ENCODE measurements at places on chromosomes 6 and 20. TPM values are rescaled to one million over a fixed set of nuclear protein-coding genes. Genes with fewer than 3 reads are reported as not detected.

DNA sequence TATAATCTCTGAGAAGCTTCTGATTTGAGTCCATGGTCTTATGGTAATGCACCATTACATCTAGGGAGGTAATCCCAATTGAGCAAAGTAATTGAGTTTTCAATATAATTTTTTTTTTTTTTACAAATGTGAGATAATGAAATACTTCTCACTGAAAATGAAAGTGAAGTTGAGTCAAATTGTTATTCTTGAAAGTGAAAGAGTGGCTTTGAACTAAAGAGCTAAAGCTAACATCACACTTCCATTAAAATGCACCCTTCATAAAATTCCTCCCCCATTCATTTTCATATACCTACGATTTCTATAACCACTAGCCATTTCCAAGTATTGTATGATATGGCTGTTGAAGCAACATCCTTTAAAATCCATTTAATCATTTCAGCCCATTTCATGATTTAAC is 149.1 kb upstream of the IMPG1 start:
- no peak for DNase-seq

The ECT2L gene
- not detected for total RNA-seq

- DNase-seq: no peak
Observed at GRCh38 chr20:57693670-57694329, 16.0 kb downstream of the PMEPA1 start.

The PREX1 gene
- 31.0 TPM for total RNA-seq

DNA sequence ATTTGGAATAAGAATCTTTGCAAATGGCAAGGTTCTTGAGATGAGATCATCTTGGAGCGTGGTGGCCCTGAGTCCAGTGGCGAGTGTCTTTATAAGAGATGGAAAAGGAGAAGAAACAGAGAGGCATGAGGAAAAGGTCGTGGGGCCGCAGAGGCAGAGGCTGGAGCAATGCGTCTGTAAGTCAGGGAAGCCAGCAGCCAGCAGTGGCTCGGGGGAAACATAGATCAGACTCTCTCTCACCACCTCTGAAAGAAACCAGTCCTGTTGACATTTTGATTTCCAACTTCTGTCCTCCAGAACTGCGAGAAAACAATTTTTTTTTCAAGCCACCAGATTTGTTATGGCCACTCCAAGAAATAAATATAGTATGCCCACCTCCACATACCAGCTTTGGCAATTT is 226.6 kb downstream of the TFAP2C start:
- no peak for DNase-seq

DNA sequence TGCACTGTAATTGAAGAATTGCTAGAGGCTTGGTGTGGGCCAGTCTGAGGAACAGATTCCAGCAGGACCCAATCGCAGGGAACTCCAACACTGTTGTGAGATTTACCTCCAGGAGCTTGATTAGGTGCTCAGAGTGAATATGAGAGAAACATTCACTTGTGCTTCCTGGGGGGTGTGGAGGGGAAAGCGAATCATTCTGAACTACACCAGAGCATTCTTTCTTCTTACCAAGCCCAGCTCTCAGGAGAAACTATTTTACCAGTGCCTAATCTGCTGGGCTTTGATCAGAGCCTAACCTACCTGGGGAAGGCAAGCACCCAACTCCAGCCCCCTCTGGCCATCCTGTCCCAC is 7.4 kb upstream of the SIRPB1 start:
- no peak for DNase-seq

- DNase-seq: no peak
Observed at GRCh38 chr6:16562498-16562897, 198.8 kb downstream of the ATXN1 start.

The BCAS1 gene
- 59.6 TPM for total RNA-seq

- DNase-seq: no peak
Observed at GRCh38 chr6:118485601-118486550, 62.2 kb upstream of the PLN start.

DNA sequence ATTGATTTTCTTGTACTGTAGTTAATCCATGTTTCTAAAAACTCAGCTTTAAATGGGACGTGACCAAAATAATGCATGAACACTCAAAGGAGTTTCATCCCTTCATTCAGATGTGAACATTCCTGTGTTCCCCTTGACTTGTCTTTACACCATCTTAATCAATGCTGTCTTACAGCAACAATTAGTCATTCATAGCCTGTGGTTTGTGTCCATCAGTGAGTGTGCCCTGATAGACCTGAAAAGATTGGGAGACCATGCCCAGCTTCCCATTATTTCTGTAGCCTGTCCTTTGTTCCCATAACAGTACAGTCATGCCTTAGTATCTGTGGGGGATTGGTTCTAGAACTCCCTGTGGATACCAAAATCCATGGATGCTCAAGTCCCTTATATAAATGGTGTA is 23.9 kb downstream of the NT5E start:
- no peak for DNase-seq

- no peak for DNase-seq
Observed at GRCh38 chr6:137928286-137928685, 61.2 kb downstream of the TNFAIP3 start.

DNA sequence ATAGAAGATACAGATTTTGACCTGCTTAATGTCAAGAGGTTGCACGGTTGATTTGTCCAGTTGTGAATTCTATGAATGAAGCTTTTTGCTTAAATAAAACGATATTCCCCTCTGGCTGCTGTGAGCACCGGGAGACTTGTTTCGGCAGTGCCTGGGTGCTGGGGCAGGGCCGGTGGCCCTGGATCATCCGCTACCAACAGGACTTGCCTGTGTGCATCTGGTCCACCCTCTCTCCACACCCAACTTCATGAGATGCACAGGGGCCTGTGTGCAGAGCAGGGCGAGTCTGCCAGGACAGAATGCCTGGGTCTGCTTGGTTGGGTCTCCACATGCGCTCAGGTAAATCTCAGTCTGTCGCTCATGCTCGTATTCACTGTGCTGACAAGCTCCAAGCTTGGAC is 65.5 kb downstream of the TSHZ2 start:
- DNase-seq: no peak

- DNase-seq: peak; percentile 7
Observed at GRCh38 chr20:25282796-25283195, 34.9 kb downstream of the PYGB start.

- no peak for DNase-seq
Observed at GRCh38 chr20:58099956-58100730, 128.3 kb downstream of the ANKRD60 start.

The TMEM170B gene
- 6.1 TPM for total RNA-seq

DNA sequence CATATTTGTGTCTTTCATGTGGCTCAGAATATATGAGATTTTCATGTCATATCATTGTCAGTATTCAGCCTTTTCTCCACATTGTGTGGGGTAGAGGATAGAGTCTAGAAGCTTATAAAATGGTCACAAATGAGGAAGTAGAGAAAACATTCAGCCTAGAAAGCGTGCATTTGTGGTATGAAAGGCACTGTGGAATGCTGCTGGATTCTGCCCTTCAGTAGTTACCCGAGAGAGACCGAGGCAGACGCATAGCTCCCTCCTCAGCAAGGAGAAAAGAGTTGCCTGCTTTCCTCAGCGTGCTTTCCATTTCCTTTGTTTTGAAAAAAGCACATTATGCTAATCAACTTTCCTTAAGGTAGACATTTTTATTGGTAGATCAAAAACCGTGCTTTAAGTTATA is 28.7 kb downstream of the MYB start:
- no peak for DNase-seq

DNA sequence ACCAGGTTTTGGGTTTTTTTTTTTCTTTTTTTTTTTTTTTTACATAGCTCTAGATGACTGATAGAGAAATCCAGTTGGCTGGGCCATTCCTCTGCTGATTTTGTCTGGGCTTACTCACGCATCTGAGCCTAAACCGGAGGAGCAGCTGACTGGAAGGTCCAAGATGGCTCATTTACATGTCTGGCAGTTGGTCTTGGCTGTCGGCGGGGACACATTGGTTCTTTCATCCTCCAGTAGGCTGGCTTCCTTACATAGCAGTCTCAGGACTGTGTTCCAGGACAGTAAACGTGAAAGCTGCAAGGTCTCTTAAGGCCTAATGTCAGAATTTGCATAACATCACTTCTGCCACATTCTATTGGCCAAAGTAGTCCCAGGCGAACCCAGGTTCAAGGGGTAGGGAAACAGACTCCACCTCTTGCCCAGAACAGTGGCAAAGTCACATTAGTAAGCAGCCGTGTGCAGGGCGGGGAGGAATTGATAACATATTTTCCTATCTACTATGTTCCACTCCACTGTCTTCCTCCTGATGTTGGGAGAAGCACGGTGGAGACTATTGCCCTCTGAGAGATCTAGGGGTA is 87.0 kb downstream of the CDH22 start:
- no peak for DNase-seq

The CSE1L gene
- total RNA-seq: 35.6 TPM

GRCh38 chr6:132404330-132404729 is 3.1 kb upstream of the MOXD1 start:
- no peak for DNase-seq

GRCh38 chr6:11428895-11429294 is 108.7 kb upstream of the TMEM170B start:
- no peak for DNase-seq

GRCh38 chr20:37833221-37833896 is 69.6 kb upstream of the VSTM2L start:
- DNase-seq: no peak

GRCh38 chr6:144286503-144287393 is 1.6 kb downstream of the UTRN start:
- DNase-seq: peak; percentile 60

DNA sequence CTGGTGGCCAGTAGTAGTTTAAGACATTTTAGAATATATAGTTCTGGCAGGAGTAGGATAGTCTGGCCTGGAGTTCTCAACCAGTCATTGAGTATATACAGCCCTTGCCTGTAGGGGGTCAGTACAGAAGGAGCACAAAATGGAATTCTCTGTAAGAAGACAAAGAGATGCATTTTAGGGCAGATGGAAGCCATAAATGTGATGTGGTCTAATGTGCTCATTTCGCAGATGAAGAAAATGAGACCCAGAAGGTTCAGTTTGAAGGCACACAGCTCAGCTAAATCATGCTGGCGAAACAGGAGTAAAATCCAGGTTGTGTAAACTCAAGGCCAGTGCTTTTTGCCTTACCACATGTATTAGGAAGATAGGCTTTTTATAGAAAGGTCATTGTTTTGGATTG is 29.6 kb downstream of the QKI start:
- no peak for DNase-seq

DNA sequence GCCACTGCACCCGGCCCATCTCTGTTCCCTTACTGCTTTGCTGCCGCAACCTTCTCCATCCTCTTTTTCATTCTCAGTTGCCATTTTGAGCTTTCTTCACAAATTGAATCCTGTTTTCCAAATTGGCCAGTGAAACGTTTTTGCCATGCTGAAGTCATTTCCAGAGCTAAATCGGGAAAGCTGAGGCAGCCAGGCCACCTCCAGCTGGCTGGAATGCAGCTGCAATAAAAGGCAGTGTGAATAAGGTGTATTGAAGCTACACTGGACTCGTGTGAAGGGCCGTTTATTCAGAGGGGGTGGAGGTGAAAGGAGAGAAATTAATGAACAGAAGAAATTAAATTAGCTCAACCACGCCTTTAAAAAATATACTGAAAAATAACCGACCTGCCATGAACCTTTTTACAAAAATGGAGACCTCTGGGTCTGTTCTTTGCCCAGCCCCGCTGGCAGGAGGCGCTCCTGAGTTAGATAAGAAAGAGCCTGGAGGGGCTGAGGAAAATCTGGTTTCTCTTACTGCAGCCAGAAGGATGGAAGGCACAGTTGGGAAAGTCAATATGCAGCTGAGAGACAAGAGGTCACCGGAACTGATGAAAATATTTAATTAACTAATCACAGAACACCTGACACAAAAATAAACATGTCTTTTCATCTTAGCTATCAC is 283.9 kb downstream of the FOXC1 start:
- DNase-seq: no peak

The SNPH gene
- 7.4 TPM for total RNA-seq

DNA sequence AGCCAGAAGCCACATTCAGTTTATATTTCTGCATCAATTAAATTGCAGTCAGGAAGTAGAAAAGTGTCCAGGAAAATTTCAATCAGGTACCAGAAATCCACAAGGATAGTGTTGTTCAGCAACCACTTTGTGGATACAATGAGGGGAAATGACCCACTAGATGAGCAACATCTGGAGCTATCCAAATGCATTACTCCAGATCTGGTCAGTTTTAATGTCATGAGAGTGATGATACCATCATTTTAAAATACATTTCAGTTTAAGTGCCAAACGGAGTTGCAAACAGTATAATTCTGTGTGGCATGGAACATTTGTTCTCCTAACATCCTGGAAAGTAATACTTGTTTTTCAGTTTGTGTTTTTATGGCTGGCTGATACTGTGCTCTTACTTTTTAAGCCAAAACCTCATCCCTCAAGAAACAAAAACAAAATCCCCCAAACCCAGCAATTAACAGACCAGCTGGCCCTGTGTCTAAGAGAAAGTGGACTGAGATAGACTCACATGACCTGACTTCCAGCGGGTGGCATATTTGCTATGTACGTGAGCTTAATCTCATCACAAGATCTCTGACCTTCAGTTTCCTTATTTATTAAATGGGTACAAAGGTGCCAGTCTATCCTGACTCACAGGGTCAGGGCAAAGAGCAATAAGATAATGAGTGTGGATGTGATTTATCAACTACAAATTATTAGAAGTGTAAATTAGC is 58.8 kb upstream of the CNKSR3 start:
- DNase-seq: no peak

DNA sequence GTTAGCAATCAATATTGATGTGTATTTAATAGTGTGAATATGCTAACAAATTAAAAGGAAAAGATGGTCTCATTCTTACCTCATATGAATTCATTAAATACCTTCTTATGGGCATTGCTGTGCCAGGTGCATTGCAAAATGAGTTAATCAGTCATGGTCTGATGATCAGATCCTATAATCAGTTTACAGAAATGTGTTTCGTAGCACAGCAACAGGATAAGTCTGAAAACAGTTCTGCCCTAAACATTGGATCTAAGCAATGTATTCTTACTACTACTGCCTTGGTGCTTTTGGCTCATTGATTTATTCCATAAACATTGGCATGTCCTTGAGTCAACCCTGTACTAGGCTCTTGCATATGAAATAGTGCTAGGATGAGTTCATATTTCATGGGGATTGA is 417.0 kb upstream of the JAG1 start:
- no peak for DNase-seq

Data from tibial nerve (tissue), 4 donors.